HT1080 (cell line): ENCODE measurements at places on chromosomes 16 and 17. TPM values are rescaled to one million over a fixed set of nuclear protein-coding genes. Genes with fewer than 3 reads are reported as not detected.

Gene TOP2A
- 154 and 155 TPM in 2 replicates for total RNA-seq

Gene RAP1GAP2
- total RNA-seq = 17.5 and 20.2 TPM in 2 replicates

Gene NPIPB4
- total RNA-seq = 6.6 and 9.7 TPM in 2 replicates

Gene DOC2A
- total RNA-seq = 0.10 and 0.63 TPM in 2 replicates

Gene NOTUM
- total RNA-seq = not detected in 2 replicates

Gene FNDC8
- not detected in 2 replicates for total RNA-seq

Gene SLC13A2
- total RNA-seq = not detected in 2 replicates

Gene CDRT15
- not detected in 2 replicates for total RNA-seq

Gene CHST6
- not detected in 2 replicates for total RNA-seq

Gene CDC42EP4
- 27.2 and 37.0 TPM in 2 replicates for total RNA-seq

Gene AIPL1
- total RNA-seq = not detected in 2 replicates

- peak; percentile 97 for DNase-seq
These were observed 99.4 kb upstream of the CHMP6 start for GRCh38 chr17:80892019-80892855.

DNA sequence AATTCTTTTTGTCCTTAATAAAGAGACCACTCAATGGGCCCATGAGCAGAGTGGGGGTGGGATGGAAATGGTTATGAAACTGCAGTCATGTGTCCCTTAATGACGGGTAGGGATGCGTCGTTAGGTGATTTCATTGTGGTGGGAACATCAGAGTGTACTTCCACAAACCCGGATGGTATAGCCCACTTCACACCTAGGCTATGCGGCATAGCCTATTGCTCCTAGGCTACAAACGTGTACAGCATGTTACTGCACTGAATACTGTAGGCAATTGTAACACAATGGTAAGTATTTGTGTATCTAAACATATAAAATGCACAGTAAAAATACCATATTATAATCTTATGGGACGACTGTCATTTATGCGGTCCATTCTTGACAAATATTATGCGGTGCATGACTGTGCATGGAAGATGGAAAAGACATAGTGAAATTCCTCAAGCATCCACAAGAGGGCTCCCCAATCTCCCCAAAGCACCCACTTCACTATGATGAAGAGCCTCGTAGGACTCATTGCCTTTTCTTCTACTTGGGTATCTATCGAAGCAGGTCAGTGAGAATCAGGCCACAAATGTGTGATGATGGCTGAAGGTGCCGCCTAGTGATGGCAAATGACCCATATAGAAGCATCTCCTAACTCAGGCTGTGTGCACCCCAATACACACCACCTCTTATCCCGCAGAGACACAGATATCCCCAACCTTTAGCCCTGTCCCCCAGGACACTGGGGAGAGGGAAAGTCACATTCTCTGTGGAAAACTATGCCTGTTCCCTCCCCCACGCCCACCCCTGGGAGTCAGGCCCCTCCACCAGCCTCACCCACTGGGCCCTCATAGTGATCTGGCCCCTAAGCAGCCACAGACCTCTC, 43.5 kb downstream of the TBX21 start:
- DNase-seq = peak; percentile 60

GRCh38 chr16:49010396-49010795, 271.2 kb downstream of the CBLN1 start:
- peak; percentile 64 for DNase-seq

DNA sequence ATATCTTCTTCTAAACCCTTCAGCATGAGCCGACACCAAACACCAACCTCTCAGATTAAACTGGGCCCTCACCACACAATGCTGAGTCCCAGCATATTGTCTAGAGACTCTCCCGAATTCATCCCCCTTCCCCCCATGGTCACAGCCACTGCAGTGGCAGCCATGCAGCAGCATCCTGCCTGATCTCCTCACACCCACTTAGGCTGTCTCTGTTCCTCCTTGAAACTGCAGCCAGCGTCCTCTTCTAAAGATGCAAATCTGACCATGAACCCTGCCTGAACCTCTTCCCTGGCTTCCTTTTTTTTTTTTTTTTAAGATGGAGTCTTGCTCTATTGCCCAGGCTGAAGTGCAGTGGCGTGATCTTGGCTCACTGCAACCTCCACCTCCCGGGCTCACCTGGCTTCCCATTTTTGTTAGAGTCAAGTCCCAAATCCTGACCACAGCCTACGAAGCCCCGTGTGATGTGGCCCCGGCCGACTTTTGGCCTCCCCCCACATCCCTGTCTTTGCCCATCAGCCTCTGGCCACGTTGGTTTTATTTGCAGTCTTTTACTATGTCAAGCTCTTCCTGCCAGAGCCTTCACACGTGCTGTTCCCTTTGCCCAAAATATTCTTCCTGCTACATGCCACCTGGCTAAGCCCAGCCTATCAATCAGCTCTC, 2.8 kb downstream of the FA2H start:
- DNase-seq = no peak

- no peak for DNase-seq
These were observed 51.0 kb upstream of the NOL11 start for GRCh38 chr17:67666710-67667109.

DNA sequence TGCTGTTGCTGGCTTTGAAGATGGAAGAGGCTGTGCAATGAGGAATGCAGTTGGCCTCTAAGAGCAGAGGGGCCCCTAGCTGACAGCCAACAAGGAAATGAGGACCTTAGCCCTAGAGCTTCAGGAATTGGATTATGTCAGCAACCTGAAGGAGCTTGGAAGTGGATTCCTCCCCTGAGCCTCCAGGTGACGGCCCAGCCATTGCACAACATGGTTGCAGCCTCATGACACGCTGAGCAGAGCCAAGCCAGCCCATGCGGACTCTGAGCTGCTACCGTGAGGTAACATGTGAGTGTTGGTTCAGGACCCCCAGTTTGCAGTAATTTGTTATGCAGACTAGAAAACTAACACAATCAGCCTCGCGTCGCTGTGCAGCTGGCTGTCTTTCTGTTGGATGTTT, 20.2 kb downstream of the CCDC42 start:
- DNase-seq = no peak

DNA sequence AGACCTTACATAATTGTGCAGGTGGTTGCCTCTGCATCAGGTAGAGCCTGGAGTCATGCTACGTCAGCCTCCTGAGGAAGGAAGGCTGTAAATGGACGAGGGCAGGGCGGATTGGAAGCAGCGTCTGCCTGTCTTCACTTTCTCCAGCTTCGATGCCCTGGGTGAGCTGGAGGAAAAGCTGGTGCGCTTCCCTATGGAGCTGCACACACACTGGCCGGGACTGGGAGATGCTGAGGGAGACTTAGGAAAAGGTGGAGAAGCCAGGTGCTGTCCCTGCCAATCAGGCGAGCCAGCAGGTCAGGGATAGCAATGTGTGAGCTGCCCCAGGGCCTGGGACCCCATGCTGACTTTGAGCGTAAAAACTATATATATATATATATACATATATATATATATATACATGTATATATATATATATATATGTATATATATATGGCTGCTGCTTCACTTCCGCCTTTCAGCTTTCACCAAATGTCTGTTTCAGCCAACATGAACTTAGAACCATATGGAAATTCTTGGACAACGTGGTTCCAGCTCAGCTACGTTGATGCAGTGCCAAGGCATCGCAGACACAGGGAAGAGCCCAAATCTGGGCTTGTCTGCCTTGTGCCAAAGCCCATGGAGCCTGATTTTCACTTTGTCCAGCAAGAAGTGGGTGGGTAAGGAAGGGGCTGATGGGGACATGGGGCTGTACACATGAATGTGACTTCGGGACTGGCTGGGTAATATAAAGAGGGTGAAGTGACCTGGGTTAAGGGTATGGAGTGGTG, 71.5 kb upstream of the NKD1 start:
- no peak for DNase-seq

GRCh38 chr17:62595484-62595883, 32.0 kb upstream of the MRC2 start:
- DNase-seq = no peak

DNA sequence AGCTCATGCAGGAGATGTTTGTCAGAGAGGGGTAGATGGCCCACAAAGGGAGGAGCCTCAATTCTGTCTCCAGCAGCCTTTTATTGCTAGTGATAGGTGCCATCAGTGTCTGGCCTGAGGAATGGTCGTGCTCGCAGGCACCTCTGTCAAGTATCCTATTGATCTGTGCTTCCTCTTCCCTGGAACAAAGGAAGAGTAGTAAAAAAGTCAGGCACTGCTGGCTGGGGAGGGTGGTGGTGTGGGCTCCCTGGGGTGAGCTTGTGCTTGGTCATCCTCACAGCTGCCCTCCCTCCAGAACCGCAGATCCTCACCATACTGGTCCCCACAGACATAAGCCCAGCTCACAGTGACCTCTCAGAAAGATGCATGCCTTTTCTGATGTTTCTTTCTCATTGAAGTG, 15.0 kb upstream of the SALL1 start:
- DNase-seq = no peak

DNA sequence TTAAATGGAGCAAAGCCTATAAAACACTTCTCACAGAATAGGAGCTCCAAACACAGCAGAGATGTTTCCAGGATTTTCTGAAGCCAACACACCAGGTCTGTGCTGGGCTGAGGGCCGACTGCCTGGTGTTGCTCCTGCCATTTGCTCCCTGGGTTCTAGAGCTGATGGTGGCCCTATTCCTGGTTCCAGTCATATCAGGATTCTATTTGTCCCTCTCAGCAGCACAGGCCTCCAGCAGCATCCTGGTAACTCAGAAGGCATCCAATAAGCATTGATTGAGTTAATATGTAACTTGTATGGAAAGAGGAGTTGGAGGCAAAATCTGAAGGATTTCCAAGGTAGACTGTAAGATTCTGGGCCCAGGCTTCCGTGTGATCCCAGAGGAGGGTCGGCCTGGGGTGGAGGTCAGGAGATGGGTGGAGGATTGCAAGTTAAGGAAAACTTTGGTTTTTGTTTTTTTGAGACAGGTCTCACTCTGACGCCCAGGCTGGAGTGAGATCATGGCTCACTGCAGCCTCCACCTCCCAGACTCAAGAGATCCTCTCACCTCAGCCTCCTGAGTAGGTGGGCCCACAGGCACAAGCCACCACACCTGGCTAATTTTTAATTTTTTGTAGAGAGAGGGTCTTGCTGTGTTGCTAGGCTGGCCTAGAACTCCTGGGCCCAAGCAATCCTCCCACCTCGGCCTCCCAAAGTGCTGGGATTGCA, 5.7 kb downstream of the NUPR1 start:
- DNase-seq = no peak

- DNase-seq = no peak
These were observed 17.7 kb upstream of the ZNF594 start for GRCh38 chr17:5209396-5209795.

DNA sequence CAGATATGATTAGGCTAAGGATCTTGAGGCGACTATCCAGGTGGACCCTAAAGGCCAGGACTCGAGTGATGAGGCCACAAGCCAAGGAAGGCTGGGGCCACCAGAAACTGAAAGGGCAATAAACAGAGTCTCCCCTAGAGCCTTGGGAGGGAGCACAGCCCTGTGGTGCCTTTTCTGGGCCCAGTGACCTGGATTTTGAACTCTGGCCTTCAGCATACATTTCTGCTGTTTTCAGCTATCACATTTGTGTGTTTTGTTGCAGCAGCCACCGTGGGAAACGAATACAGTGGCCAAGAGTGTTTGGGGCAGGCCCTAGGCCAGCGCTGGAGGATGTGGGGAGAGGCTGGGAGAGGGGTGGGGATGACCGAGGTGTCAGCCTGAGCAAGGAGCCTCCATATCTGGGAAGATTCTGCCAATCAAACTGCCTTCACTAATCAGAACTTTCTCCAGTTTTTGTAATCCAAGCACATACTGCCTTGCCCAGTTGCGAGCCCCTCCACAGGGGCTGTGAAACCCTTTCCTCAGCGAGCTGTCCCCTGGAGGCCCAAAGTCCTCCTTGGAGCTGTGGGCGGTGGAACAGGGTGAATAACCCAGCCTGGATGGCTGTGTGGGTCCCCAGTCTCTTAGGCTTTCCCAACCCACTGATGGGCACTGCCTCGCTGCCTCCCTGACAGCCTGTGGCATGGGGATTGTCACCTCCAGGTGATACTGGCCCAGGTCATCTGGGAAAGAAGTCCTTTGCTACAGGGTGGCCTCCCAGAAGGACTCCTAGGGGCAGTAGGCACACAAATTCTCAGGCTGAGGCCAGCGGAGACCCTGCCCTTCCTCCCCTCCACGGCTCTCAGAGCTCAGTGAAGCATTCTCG, 16.8 kb downstream of the B9D1 start:
- DNase-seq = no peak

DNA sequence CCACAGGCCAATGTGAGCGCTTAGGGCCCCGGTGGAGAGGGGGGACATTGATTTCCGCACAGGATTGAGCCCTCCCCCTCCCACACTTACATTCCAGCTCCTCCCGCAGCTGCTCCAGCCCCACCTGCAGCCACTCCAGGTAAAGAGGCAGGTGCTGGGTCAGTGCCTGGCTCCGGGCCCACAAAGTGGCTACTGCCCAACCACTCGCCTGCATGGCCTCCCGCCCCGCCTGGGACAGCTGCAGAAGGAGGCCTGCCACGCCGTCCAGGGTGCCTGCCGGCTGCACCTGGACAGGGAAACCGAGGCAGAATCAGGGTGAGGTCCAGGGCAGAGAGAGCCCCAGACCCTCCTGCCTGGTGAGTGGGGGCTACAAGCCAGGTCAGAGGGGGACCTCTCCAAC, 46.3 kb downstream of the RMI2 start:
- no peak for DNase-seq

DNA sequence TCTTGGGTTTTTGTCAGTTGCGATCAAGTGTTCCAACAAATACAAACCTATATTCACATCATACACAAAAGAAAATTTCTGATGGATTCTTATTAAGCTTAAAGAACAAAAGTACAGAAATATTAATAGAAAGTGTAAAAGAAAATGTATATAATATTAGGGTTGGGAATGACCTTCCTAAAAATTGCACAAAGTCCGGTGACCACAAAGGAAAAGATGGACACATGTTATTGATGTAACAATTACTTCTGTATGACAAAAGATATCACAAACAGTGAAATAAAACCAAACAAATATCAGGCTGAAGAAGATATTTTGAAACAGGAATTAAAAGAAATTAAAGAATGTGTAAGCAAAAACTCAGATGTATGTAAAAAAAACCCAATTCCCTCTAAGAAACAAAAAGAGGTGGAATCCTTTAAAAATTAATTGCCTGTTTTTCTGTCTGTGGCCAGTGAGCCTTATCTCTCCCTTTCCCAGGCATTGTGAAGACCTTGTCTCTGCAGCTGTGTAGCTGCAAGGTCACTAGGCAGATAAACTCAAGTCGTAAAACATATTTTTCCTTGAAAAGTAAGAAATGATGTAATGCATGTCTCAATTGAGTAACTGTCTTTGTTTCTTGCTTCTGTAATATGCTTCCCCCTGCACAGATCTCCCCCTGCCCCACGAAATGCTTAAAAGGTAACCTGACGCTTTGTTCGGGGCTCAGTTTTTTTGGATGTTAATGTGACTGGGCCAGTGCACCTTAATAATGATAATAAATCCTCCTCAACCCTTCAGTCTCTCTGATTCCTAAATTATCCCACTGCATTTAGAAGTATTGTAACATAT, 2.8 kb downstream of the ST6GALNAC1 start:
- DNase-seq = no peak

DNA sequence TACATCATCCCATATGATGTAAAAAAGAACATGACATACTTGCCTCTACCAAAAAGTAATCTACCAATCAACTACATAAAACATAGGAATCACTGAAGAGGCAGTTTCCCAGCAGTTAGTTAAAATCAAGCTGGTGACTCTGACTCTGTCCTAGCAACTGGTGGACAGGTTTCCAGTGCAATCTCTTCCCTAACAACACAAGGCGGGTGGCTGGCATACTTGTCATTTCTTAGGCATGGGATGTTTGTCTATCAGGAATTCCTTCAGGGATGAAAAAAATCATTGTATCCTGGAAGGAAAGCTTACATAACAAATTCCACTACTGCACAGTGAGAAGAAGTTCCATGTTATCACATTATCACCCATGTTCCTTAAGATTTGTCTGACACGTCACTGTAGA, 50.9 kb downstream of the HELZ start:
- DNase-seq = peak; percentile 33

GRCh38 chr16:50680556-50680893, 587 bp downstream of the SNX20 start:
- no peak for DNase-seq
